H54 (cell line): ENCODE measurements at places on chromosomes 7 and 10.

DNA sequence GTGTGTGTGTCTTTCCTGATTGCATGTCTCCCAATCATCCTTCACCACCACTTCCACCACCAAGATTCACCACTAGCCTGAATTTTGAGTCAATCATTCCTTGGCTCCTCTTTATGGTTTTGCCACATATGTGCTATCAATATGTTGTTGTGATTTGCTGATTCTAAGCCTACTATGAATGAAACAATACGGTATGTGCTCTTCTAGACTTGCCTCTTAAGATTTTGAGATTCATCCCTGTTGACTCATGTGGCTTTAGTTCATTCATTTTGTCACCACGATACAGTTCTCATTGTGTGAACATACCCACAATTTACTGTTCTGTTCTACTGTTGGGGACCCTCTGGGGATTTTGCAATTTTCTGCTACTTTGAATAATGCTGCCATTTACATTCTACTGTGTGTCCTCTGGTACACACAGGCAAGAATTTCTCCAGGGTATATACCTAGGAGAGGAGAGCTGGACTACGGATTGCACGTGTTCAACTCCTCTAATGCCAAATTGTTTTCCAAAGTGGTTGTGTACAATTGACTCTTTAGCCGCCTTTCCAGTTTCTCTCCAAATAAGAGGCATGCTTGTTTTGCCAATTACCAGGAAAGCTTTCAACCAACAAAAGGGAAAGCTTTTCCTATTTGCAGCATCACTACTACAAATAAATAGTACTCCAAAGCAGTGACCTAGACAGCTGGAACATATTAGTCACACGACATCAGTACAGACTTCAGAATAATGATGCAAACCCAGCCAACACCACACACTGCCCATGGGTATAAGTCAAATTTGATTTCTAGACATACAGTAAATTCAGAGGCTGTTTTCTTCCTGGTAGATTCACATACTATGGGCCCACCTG, 30.0 kb downstream of the SGMS1 start:
- DNase-seq = no peak

DNA sequence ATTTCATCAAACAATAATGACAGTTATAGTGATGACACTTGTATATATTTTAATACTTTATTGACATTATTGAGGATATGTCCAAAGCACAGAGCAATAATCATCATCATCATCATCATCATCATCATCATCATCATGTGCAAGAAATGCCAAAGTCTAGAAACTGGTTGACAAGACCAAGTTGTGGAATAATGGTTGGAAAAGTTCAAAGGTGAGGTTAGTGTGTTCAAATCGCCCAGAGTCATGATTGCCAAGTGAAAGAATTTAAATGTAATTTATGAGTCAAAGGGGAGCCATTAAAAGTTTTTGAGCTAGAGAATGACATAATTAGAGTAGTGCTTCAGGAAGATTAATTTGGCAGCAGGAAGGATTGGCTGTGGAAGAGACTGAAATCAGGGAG, 852.4 kb downstream of the SORCS1 start:
- no peak for DNase-seq

DNA sequence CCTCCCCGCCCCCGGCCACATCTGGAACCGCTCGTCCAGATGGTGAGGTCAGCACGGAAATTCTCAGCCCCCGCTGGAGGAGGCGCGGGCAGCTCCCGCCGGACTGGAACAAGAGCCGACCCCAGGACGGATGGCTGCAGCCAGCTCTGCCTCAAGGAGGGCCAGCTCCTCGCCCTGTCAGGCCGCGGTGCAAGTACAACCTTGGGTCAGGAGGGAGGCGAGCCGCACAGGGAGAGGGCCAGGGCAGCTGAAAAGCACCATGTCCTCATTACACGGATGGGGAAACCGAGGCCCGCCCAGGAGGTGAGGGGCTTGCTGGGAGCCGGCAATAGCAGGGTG, 3.8 kb upstream of the GRIFIN start:
- DNase-seq = no peak

DNA sequence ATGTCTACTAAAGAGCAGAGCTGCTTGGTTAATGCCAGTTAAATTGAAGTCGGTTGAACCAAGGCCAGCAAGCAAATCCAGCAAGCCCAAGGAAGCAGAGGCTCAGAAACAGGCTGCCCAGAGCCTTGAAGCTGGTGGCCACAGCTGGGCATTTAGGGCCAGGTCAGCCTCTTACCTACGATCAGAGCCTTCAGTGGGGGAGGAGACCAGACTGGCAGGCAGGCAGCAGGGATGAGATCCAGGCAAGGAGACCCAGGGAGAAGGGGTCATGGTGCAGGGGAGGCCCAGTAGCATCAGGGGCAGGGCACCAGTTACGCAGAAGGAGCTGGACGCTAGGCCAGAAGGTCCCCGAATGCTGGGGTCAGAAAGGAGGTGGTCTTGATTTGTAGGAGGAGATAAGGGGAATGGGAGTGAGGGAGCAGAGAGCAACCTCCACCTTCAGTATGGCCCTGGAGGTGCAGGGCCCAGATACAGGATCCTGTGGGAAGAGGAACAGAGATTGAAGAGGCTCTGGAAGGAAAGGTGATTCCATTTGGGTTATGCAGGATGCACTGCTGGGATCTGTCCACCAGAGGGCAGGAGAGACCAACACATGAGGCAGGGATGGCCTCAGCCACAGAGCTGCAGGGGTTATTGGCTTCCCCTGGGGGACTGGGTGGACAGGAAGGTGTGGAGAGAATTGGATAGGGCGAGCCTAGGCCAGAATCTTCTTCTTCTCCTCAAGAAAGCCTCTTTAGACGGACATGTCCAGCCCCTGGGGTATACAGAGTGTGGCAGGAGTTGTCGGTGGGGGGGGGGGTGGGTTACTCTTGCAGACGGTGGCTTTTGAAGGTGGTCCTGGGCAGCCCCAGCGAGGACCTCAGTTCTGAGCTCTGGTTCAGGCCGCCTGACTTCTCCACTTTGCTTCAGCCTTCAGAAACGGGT, 132.6 kb upstream of the PODXL start:
- DNase-seq = peak; percentile 91

DNA sequence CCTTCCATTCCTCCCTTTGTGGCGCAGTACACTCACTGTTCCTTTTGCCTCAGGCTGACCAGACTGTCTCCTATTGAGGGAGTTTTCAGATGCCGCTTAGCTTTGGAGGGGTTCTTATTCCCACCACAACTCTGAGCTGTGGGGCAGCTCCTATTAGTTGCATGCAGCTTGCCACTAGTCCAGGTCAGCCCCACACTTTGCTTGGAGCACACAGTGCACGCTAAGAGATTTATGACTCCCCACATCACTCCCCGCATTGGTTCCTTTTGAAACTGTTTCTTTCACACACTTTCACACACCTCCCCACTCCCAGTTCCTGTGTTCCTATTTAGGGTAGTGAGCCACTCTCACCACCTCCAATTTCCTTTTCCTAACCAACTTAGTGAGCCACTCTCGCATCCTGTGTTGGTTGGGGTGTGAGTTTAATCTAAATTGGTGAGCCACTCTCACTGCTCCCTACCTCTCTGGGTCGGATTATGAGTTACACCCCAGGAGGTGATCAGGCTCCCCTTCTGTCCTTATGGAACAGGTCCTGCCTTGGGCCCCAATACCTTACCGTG, 10.4 kb upstream of the ZNF485 start:
- DNase-seq = no peak

DNA sequence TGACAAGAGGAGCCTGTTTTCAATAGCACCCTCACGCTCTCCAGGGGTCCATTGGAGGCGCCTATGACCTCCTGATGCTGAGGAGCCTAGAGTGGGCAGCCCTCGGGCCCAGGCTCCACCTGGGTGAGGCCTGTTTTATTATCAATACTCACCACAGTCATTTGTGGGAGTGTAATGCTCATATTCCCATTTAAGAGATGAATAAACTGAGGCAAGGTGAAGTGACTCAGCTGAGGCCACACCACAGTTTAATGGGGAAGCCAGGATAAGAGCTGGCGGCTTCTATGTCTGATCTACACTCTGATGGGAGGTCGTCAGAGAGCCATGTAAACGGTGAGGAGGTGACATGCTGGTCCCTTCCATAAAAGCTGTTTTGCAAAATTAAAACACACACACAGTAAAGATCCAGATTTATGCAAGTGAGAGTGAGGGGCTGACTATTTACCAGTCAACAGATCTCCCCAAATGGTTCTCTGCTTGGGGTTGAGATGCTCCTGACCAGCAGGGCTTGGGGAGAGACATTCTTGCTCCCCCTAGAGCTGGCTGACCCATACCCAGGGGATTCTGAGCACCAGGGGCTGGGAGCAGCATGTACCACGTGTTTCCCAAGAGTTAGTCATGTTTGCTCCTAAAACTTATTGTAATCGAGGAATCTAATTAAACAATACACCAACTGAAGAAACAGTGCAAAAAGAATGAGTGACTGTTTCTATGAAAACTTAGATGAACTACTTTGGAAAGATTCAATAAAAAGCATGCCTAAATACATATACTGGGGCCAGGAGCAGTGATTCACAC, 81.0 kb upstream of the INSIG1 start:
- DNase-seq = no peak

DNA sequence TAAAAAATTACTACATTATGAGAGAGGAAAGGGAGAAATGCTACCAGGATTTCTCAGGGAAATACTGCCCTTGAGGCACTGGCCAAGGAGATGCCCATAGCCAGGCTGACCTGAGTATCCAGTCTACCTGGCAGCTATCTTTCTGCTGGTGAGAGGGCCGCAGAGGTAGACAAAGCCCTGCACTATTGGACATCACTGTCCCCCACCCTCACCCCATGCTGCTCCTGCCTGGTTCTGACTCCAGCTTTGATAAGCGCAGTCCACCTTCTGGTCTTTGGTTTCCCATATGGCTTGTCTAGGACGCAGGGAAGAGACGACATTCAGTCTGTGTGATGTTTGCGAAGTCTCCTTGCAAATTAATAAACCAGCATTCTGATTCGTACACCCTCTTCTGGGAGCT, 3.7 kb downstream of the ITPRIP start:
- no peak for DNase-seq

DNA sequence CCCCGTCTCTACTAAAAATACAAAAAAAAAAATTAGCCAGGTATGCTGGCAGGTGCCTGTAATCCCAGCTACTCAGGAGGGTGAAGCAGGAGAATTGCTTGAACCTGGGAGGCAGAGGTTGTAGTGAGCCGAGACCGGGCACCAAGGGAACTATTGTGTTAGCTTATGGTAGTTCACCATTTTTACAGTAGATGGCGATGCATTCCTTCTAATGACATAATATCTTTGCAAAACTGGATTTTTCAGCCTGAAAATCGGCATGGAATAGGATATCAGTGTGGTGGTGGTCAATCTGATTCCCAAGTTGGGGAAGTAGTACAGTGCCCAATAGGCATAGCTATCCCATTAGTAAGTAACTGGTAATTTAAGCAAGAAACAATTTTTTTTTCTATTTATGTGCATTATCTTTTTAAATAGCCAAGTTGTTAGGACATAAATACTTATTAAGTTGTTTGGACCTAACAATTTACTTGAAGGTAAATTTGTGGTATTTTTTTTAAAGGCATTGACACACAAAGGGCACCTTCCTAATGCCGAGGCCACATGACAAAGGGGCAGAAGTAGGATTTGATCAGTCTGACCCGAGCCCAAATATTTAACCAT, 17.6 kb upstream of the IMPDH1 start:
- DNase-seq = no peak

DNA sequence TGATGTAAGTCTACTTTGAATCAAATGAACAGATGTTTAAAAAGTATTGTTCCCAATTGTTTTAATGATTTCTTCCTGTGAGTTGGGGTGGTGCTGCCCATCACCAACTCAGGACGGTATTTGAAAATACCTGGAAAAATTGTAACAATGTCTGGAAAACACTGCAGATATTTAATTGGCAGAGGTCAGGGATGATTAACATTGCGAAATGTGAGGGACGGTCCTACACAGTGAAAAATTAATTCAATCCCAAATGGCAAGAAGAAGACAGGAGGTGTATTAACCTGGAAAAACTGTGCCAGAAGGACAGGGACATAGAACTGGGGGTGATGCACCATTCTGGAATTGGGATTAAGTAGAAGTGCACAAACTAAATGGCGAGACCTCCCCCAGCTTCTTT, 29.6 kb downstream of the ANKIB1 start:
- DNase-seq = no peak

GRCh38 chr7:30936650-30937245, 25.1 kb downstream of the AQP1 start:
- DNase-seq = no peak

- no peak for DNase-seq
Observed at GRCh38 chr10:129809841-129810240, 154.2 kb downstream of the EBF3 start.

DNA sequence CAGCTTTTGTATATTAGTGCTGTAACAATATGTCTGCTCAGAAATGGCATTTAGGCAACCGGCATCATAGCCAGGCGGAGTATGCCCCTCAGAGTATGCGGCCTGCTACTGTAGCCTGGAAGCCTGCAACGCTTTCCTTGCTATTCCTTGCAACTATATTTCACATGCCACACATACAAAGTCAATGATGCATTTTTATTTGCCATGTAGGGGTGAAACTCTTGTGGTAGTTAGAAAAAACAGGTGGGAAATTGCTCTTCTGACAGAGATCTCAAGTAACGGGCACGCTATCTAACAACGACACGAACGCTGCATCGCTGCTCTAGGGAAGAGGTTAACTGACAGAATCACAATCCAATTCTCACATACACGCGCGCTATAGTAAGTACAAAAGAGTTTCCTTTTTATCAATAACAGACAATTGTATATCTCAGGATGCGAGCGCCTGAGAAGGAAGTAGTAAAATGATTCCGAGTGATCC, 5.9 kb downstream of the EBF3 start:
- no peak for DNase-seq

DNA sequence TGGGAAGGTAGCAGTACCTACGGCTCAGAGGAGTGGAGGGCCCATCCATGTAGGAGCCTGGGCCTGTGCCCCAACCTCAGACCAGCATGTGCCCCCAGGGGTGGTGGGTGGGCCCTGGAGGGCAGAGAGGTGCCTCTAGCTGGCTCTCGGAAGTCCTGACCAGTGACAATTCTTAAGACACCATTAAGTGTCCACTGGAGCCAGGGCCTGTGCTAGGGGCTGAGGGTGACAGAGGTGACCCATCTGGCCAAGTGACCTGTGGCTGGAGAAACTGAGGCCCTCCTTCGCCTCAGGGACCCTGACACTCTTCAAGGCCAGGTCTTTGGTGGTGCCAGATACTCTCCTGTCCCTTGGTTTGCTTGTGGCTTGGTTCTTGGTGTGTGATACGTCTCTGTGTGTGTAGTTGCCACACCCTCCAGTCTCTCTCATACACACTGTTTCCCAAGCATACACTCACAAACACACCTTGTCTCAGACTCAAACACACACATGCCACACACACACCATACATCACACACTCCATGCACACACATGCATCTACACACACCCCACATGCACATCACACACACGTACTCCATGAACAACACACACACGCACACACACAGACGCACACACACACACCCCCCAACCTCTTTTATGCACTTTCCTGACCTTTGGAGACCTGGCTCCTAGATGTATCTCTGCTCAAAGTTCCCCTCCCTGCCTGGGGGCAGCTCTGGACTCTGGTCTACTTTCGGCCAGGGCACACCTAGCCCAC, 897 bp upstream of the RAMP3 start:
- no peak for DNase-seq

GRCh38 chr7:17680943-17681351, 259.3 kb downstream of the SNX13 start:
- no peak for DNase-seq
